ENCODE measurements at places on chromosomes 1 and 21. TPM values are rescaled to one million over a fixed set of nuclear protein-coding genes. Genes with fewer than 3 reads are reported as not detected.
A peak's percentile ranks its signal among the peaks of the same experiment; 100 is the strongest.

Gene LCE7A
- total RNA-seq, result not detected

DNA sequence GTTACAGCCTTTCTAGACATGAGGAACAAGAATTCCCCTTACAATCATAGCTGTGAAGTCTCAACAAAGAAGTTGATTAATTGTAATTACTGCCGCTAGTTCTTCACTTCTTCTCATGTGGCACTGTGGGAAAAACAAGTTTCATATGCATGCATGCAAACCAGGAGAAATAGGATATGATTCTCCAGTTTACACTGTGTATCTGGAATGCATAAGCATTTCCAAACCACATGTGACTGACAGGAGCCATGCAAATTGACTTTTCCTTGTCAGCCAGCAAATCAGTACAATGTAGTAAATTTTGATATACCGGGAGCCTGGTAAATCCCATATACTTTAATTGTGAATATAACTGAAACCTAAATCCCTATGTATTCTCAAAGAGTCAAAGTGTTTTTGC is 279.3 kb downstream of the PAPPA2 start:
- H3K4me3 ChIP-seq, result no peak overlapping the region
- no peaks in the 10 kb centered on the region for H3K36me3 ChIP-seq
- DNase-seq, result no peak
- no peaks in the 10 kb centered on the region for H3K27me3 ChIP-seq
- H3K4me1 ChIP-seq, result no peaks in the 10 kb centered on the region

DNA sequence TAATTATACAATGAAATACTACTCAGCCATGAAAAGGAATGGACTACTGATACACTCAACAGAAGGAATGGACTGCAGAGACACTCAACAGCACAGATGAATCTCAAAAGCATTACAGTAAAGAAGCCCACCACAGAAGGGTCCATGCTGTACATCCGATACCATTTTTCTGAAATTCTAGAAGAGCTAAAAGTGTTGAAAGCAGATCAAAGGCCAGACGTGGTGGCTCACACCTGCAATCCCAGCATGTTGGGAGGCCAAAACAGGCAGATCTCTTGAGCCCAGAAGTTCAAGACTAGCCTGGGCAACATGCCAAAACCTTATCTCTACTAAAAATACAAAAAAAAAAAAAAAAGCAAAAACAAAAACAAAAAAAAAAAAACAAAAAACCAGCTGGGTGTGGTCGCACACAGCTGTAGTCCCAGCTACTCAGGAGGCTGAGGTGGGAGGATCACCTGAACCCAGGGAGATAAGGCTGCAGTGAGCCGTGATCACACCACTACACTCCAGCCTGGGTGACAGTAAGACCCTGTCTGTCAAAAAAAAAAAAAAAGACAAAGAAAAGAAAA is 15.5 kb downstream of the PPP1R15B start:
- H3K36me3 ChIP-seq, result peaks cover 17% of the 10 kb centered on the region
- no peaks in the 10 kb centered on the region for H3K27me3 ChIP-seq
- H3K4me1 ChIP-seq, result no peaks in the 10 kb centered on the region

Gene TMEM54
- total RNA-seq, result 9.3 TPM

DNA sequence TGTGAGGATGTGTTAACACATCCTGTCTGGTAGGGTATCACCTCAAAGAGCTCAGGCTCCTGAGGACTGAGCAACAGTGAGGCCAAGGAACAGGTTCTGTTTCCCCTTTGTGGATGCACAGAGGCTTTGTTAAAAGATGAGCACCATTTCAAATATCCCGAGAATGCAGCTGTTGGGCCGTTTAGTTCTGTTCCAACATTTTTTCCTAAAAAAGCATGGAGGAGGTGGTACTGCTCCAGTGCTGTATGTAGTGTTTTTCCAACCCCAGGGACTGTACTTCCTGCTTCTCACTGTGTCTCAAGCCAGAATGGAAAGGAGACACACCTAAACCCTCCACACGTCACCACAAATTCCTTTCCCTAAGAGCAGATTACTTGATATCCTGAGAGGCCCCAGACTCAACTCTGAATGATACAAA is 53.8 kb upstream of the BCL10 start:
- DNase-seq, result peak; percentile 99
- H3K27ac ChIP-seq, result peak overlapping the region; percentile 99
- H3K4me3 ChIP-seq, result peak overlapping the region; percentile 37
- no peaks in the 10 kb centered on the region for H3K36me3 ChIP-seq
- no peaks in the 10 kb centered on the region for H3K27me3 ChIP-seq

All from astrocyte (in vitro differentiated cells and primary cell).